ENCODE measurements at places on chromosomes 4 and X.

- no peak for DNase-seq
Observed at GRCh38 chr4:183504930-183505610, at the start of gene ING2. TSS of gene ING2 (plus strand) at chr4:183505058. CDS start at chr4:183505196, 138 bp downstream.

DNA sequence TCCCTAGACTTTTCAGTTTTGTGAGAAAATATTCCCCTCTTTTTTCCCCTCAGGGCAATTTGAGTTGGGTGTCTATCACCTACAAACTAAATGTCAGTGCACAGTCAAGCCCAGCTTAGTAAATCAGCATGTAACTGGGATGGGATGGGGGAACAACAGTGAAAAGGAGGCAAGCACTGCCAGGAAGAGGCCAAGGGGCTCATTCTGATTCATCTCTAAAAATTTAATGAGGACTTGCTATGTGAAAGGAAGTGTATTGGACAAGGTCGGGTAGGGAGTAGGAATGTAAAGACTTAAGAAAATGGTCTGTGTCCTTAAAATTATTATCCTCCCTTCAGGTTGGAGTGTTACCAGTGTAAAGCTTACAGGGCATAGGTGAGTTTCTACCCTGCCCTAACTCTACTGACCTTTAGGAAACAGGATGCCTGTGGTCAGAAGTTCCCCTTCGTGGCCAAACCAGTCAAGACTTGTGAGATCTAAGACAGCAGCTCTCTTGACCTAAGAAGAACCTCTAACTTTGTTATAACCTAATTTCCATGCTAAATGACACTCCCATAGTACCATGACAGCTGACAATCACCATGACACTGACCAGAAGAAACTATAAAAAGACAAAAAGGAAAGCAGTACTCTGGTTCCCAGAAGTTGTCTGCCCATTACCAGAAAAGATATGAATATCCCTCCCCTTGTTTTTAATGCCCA lies 194.4 kb upstream of the LDB2 start:
- DNase-seq, result no peak

DNA sequence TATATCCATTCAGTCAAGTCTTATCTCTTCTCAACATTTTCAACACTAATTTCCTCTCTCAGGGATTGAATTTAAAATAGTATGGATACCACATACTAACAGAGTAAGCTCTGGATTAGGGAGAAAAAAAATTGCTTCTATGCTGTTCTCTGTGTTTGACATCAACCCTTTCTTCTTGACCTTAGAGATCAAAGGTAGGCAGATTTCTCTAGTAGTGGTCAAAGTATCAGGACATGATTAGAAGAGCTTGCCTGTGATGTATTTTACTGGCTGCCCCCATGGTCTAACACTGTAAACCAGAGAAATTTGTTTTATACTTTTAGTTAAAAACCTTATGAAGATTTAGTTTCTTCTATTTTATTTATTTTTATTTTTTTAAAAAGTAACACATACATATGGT lies 8.3 kb downstream of the ADH6 start:
- no peak for DNase-seq

GRCh38 chr4:168511780-168512489 lies 15.1 kb downstream of the PALLD start:
- peak; percentile 77 for DNase-seq

DNA sequence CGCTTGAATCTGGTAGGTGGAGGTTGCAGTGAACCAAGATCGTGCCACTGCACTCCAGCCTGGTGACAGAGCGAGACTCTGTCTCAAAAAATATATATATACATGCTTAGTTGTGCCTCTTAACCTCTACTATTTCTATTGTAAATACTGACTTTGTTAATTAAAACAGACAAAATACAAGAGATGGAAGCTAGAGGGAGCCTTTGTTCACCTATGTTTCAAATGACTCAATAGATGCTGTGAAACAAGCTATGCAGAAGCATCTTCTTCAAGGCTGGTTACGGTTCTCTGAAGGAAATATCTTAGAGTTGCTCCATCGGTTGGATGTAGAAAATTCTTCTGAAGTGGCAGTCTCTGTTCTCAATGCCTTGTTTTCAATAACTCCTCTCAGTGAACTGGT lies 6.2 kb downstream of the NCAPG start:
- DNase-seq, result no peak

DNA sequence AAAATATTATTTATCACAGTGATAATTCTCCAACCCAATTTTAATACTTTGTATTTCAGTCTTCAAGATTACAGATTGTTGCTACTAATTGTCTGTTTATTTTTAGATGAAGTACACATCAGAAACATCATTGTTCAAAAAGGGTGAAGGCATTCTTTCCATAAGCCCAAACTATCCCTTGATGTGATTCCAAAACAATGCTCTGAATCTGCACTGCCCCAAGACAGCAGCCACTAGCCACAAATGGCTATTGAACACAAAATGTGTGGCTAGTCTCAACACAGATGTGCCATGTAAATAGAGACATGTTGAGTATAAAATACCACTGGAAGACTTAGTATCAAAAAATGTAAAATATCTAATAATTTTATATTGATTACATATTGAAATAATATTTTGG lies 150.7 kb upstream of the MAB21L2 start:
- DNase-seq, result no peak

DNA sequence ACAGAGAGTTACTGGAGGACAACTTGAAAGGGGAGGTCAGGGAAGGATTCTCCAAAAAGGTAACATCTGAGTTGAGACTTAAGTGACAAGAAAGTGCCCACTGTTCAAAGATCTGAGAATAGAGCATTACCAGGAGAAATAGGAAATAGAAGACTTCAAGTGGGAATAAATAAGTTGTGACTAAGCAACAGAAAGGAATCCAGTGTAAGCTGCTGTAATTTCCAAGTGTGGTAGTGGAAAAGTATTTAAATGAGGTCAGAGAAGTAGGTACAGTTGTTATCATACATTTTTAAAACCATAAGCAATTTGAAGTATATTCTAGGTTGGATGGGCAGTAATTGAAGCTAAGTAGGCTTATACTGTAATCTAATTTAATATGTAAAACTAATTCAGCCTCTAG lies 211.9 kb downstream of the FBXO8 start:
- DNase-seq, result no peak

- no peak for DNase-seq
Observed at GRCh38 chr4:55854129-55854528, 681 bp downstream of the EXOC1 start.

- no peak for DNase-seq
Observed at GRCh38 chr4:136551753-136552152, 980.5 kb downstream of the PCDH18 start.

- DNase-seq, result no peak
Observed at GRCh38 chrX:150968862-150969720, 14.0 kb upstream of the HMGB3 start.

- no peak for DNase-seq
Observed at GRCh38 chr4:34253239-34253638, 1991.1 kb downstream of the ARAP2 start.

DNA sequence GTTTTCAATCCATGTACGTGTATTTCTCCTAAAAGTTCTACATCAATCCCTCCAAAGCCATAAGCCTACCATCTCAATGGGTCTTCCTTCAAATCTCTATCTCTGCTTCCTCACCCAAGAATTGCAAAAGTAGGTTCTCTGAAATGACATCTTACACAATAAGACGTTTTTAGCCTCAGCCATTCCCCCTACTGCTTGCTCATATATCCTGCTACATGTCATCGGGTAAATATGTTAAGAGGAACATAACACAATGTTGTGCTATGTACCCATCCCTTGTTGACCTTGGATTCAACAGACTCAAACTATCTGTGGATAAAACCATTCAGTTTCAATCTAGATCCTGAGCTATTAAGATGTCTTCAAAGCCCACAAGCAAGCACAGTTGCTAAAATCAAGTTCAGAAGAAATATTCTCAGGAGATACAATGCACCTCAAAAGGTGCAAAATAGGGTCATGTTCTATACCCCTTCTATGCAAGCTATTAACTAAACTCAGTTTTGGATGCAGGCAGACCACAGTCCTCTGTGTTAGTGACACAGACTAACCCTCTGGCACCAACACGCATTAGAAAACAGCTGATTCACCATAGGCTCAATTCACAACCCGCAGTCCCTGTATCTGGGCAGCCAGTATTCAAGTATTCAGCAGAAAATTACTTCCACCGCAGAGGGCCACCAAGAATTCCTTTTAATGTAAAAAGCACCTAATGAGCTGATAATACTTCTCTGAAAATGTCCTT lies 56.8 kb downstream of the CD99L2 start:
- DNase-seq, result no peak

DNA sequence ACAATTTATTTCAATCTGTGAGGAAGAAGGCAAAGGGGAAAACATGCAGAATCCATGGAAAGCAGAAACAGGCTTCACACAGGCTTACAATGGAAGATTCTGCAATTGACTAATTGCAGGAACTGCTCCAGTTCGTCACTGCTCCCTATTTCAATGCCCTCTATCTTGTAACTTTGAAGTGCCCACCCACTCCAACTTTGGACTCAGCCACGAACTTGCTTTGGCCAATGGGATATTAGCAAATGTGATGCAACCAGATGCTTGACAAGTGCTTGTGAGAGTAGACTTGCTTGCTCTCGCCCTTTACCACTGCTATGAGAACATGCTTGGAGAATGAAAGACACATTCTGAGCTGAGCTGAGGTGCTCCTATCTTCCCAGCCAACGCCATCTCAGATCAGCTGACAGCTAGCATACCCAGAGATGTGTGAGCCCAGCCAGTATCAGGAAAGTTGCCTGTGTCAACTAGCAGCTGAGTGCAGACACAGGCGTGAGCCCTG lies 105.7 kb upstream of the PTCHD1 start:
- DNase-seq, result no peak

GRCh38 chr4:67522230-67522629 lies 23.1 kb downstream of the CENPC start:
- DNase-seq, result no peak

GRCh38 chrX:12329476-12329875 lies 191.2 kb downstream of the FRMPD4 start:
- DNase-seq, result no peak

DNA sequence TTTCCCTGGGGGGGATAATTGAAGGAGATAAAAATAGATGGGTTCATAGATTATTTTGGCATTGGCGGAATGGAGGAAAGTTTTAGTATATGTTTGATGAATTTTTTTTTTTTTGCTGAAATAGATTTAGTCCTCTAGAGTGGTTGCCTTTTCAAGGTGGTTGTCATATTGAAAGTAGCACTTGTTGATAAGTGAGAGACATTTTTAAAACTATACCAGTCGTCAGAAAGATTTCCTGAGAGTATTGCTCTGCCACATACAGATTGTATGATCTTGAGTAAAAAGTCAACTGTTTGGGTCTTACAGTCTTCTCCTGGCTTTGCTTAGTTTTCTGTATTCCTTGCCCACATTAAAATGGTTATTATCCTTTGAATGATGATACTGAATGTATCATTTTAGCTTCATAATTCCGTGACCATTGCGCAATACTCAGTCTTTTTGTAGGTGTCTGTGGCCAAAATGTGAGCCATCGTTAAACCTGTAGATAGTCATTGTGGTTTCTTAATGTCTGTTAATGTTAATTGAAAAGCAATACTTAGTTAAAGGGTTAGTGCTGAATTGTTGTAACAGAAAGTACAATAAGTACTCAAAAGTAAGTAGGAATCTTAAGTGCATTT lies 7.1 kb downstream of the SMARCAD1 start:
- DNase-seq, result no peak

DNA sequence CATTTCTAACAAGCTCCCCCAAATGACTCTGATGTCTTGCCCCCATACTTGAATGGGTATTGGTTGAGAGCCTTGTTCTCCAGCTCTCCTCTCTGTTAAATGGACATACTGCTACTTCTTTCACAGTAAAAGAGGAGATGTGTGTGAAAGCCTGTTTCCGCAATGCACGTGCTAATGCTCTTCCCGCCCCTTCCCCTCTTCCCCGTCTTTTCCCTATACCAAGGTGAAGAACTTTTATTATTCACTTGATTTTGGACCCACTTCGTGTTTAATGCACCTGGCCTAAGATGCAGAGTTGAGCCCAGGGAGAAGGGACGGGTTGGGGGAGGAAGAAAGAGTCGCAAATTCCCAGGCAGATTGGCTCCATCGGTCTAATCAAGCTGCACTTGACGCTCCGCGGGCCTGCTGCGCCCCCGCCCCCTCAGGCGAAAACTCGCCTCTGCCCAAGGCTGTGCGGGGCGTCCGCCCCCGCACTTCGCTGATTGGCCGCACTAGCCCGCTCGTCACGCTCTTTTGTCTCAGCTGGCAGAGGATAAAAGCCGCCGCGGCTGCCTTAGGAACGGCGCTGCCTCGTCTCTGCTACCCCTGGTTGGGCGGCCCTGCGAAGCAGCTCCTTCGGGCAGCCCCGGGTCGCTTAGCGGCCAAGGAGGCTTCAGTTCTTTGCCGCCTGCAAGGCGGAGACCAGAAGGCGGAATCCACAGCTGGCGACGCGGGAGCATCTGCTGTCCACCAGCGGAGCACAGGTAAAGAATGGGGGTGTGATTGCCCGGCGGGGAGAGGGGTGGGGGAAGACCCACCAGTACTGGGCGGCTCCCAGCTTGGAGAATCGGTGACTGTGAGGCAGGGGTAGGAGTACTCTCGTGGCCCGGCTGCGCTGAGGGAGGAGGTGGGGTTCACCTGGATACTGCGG lies at the start of gene ZCCHC12:
Gene ZCCHC12, plus strand, starts transcription at position 562 of the 910 bp plus-strand sequence. CDS start 1,421 bp downstream, outside the sequence.
- DNase-seq, result peak; percentile 67

- no peak for DNase-seq
Observed at GRCh38 chrX:79444694-79445210, 77.6 kb upstream of the ITM2A start.

DNA sequence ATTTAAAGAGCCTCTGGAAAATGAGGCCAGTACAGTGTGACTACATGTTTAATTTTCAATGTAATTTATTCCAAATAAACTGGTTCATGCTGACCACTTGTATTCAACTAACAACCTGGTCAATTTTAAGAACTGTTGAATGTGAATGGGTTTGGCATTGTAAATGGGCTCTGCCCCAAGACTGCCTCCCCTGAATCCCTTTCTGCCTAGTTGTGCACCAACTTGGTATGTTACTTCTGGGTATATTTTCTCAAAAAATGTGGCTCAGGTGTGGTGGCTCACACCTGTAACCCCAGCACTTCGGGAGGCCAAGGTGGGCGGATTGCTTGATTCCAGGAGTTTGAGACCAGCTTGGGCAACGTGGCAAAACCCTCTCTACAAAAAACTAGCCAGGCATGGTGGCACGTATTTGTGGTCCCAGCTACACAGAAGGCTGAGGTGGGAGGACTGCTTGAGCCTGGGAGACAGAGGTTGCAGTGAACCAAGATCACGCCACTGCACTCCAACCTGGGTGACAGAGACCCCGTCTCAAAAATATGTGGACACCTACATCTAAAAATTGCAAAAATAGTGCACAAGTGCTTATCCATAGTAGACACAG lies 7.2 kb downstream of the RPL9 start:
- DNase-seq, result peak; percentile 65

GRCh38 chr4:123673971-123674370 lies 277.4 kb downstream of the SPRY1 start:
- DNase-seq, result no peak
